Left forelimb (tissue), 1 donor: ENCODE measurements at places on chromosomes 1 and 21.

DNA sequence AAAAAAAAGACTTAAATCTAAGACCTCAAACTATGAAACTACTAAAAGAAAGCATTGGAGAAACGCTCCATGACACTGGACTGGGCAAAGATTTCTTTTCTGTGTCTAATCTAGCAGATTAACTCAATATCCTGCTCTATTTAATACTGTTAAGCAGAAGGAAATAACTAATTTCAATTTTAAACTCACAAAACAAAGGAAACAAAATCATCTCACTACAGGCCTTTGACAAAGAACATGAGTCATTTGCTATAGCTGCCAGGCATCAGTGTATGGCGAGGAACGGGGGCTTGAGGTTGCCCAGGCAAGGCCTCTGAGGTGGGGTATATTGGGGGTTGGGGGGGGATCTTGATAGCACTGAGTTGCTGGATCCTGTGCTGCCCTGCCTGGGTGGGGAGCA lies 20.9 kb downstream of the SZT2 start:
- DNase-seq: no peak

DNA sequence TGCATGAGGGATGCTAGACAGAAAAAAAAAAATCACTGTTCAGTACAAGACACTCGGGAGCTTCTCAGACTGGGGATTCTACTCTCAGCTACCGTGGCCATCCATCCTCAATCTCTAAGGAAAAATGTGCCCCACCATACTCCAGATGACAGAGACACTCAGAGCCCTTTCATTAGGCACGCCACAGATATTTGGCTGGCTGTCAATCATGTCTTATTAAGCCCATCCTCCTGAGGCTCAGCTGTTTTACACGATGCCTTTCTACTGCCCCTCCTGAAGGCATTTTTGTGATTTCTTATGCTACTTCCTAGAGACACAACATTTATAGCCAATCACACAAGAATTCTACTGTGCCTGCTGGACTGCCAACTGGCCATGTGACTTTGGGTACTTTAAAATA lies 92.9 kb downstream of the KIF14 start:
- no peak for DNase-seq

DNA sequence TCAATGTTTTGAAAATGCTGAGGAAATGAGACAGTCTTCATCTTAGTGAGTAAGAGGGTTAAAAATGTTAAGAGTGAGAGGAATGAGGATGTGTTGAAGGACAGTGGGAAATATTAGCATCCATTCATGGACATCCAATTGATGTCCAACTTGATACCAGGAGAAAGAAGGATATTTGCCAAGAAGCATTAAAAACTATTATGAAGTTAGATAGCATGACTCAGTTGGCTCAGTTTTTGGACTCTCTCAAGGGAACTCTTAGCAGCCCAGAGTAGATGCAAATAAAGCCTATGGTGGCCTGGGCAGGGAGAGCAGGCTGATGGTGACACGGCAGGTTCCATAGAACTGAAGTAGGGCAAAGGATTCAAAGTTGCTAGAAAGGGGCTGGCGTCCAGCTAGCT lies 171.0 kb downstream of the ZZZ3 start:
- no peak for DNase-seq

DNA sequence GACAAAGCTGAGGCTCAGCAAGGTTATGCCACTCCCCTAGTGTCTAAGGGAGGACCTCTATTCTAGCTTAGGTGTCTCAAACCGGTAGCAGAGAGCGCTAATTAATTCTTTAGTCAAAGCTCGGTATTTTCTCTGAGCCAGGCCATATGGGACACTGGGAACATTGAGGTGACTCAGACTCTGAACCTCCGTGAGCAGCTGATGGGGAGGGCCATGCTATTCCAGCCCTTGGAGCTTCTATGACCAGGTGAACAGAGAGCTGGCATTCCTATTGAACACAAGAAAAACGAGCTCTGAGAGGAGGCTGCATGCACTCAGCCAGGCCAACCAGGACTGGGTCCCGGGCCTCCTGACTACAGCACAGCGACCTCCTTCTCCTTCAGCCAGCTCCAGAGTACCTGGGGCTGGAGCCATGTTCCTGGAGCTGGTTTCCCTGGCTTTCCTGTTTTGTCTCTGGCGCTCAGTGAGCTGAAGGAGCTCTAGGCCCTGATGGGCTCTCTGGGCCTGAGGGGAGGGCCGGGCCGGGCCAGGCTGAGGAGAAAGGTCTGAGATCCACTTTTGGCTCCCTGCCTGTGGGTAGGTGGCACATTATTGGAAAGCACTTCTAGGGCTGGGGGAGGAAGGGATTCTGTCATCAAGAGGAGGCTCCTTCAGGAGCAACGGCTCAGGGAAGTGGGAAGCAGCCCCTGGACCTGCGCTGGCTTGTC lies 37.0 kb downstream of the SLC9A1 start:
- DNase-seq: no peak

DNA sequence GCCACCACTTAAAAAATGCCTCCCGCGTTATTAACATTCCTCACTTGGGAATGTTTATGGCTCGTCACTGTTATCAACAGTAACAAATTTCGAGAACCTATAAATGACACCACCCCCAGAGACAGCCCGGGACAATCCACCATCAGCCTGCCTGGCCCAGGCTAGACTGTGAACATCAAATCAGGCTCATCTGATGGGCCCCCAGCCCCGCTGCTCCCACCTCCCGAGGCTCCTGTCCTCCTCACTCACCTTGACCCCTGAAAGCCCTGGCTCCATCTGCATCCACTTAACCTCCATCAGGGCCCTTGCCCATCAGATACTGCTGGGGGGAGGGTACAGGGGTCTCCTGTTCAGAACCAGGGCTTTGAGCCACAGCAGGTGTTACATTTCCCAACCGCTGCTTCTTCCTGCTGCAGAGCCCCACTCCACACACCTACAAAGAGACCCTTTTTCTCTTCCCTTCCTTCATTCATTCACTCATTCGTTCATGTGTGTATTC lies 156.5 kb upstream of the VAMP3 start:
- no peak for DNase-seq

DNA sequence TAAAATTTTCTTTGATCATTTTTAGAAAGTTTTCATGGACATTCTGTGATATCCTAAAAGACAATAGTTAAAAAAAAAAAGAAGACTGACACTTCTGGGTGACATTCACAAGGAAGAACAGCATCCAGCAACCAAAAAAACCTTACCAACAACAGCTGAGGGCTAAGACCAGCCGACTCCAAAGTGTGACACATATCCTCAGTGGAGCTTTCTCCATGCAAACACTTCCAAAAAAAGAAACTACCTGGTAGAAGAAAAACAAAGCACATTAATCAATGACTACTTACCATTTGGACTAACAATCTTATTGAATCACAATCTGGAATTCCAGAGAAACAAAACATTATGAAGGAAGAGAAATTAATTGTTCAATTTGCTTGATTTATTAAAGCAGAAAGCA lies 88.2 kb downstream of the IARS2 start:
- DNase-seq: no peak

DNA sequence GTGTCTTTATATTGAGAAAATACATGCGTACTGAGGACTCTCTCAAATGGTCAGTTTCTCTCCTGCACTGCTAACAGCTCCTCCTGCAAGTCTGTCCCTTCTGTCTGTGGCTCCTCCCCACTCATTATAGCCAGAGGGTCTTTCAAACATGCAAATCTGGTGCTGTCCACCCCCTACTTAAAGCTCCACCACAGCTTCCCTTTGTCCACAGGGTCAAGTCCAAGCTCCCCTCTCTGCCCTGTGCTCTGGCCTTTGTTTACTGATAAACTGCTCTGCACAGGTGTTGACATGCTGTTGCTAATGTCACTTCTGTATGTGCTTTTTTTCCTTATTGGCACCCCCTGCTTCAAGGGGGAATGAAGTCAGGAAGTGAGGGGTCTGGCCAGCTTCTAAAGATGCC lies 47.7 kb upstream of the GPR37L1 start:
- no peak for DNase-seq

- no peak for DNase-seq
Measured at GRCh38 chr1:99438656-99439230, 174.5 kb downstream of the PLPPR4 start.

GRCh38 chr1:29515170-29515955 lies 279.0 kb downstream of the PTPRU start:
- no peak for DNase-seq

DNA sequence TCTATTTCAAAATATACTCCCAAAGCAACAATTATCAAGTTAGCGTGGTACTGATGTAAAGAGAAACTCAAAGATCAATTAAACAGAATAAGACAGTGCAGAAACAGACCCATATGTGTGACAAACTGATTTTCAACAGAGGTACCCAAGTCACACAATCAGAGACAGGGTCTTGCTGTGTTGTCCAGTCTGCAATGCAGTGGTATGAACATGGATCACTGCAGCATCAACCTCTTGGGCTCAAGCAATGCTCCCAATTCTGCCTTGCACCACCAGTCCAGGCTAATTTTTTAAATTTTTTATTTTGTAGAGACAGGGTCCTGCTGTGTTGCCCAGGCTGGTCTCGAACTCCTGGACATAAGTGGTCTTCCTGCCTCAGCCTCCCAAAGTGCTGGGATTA lies 255.6 kb downstream of the AKT3 start:
- no peak for DNase-seq

- no peak for DNase-seq
Measured at GRCh38 chr1:152683846-152684245, 2.1 kb upstream of the LCE2B start.

- no peak for DNase-seq
Measured at GRCh38 chr1:229266274-229266673, 4.6 kb upstream of the RAB4A start.

GRCh38 chr1:205449750-205450443 lies 5.9 kb downstream of the BLACAT1 start:
- DNase-seq: no peak

DNA sequence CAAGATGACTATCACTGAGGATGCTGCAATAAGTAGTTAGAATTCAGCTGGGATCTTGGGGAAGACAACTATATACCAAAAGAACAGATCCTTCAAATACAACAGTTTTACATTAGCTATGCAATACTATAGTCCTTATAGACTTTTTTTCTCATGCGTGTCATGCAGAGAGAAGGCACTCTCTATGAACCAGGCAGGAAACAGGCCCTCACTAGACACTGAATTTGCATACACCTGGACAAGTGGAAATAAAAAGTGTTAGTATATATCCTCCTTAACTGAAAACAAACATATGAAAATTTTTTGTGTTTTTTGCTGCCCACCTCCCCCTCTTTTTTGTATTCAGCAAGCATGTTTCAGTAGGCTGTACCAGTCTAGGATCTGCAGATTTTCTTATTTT lies 29.9 kb downstream of the TMCO1 start:
- DNase-seq: no peak

DNA sequence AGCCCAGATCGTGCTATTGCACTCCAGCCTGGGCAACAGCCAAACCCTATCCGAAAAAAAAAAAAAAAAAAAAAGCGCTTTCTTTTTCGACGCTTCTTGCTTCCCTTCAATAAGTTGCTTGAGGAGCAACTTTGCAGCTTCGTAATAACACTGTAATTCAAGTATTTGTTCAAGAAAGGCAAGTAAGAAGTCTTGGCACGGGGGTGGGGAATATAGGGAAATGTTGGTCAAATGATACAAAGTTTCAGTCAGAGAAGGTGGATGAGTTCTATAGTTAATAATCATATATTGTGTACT lies 871 bp upstream of the PSMA5 start:
- DNase-seq: no peak

DNA sequence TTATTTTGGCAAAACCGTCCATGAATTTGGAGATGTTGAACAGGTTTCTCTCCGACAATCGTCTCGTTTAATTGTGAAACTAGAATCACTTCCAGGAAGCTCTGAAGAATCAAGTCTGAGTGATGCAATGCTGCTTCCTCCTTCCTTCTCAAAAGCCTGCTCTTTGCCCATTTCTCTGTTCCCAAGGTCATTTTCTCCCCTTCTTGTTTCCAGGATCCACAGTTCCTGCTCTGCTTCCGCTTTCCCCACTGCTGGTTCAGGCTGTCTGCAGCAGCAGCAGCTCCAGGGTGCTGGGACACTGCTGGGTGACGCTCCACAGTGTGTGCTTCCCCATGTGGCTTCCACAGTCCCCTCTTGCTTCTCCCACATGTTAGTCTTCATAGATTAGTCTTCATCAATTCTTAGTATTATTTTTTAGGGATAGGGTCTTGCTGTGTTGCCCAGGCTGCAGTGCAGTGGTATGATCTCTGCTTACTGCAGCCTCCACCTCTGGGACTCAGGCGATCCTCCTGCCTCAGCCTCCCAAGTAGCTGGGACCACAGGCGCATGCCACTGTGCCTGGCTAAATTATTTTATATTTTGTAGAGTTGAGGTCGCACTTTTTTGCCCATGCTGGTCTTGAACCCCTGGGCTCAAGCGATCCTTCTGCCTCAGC lies 156.2 kb downstream of the DYRK1A start:
- no peak for DNase-seq

DNA sequence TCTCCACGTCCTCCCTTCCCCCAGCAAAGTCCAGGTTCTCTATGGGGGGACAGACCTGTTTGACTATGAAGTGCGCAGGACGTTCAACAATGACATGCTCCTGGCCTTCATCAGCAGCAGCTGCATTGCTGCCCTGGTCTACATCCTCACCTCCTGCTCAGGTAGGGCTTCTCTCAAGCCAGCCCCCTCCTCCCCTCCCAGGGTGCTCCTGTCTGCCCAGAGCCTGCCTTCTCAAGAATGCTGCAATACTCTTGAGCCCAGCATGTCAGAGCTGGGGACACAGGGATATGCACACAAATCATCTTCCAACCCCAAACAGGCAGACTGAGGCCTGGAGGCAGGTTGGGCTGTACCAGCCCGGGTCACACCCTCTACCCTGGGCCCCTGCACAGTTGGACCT lies 35.4 kb downstream of the DISP3 start:
- peak; percentile 36 for DNase-seq

- DNase-seq: peak; percentile 76
Measured at GRCh38 chr1:54474310-54475251, 68.4 kb upstream of the SSBP3 start.

DNA sequence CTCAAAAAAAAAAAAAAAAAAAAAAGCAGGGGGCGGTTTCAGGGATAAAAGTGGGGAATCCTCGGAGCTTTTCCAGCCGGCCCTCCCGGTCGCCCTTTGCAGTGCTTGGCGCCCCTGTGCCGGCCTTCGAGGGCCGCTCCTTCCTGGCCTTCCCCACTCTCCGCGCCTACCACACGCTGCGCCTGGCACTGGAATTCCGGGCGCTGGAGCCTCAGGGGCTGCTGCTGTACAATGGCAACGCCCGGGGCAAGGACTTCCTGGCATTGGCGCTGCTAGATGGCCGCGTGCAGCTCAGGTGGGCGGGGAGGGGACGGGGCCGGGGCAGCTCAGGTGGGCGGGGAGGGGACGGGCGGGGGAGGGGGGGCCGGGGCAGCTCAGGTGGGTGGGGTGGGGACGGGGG lies 25.3 kb downstream of the RNF223 start:
- no peak for DNase-seq
